ENCODE measurements at places on chromosomes 3 and 15.
A peak's percentile ranks its signal among the peaks of the same experiment; 100 is the strongest.

- DNase-seq: no peak
Observed at GRCh38 chr3:146803745-146804144, 198.6 kb upstream of the PLSCR5 start.

DNA sequence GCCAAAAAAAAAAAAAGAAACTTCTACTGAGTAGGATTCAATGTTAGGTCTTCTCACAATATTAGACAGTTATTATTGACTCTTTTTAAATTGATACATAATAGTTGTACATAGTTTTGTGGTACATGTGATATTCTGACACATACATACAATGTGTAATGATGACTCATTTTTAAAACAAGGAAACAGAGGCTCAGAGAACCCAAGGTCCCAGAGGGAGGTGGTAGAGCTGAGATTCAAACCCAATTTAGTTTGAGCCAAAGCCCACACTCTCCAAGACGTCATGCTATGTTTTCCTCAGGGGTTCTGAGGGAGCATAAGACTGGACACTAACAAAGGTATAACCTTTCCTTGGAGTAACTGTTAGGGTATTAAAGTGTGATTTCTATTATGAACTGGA, 40.6 kb downstream of the MYO5C start:
- DNase-seq: no peak

DNA sequence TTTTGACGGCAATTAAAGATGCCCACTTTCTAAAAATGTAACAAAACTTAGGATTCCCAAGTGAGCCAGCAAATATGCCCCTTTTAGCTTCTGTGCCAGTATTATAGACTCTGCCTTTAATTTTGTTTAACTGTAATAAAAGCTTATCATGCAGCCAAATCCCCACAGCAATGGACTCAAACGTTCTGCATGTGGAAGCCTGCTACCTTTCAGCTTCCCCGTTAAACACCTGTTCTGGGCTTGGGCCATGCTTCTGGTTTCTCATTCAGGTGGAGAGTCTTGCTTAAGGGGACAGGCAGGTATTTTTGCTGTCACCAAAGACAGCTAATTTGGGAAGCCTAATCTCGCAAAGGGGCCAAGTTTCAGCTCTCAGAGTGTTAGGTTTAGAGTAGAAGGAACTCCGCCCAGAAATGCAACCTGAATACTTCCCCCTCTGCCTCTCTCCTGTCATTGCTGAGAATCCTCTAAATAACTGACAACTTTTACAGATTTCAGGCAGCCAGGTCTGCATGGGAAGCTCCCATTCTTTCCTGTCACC, 399.4 kb upstream of the ATP11B start:
- no peak for DNase-seq

DNA sequence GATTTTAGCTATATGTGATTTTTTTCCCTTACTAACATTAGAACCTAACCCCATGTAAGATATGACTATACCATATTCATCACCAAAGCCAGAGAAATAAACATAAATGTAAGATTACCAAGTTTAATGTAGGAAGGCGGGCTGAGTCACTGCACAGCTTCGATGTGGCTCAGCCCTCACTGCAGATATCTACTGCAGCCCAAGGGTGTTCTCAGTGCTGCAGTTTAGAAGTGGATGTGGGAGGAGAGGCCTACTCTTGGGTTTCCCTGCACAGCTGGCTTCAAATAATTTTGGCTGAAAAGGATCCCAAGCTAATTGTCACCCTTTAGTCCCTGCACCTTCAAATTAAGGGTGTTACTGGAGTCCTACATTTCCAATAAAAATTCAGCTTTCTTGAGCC, 9.3 kb downstream of the ARPP19 start:
- DNase-seq: no peak

DNA sequence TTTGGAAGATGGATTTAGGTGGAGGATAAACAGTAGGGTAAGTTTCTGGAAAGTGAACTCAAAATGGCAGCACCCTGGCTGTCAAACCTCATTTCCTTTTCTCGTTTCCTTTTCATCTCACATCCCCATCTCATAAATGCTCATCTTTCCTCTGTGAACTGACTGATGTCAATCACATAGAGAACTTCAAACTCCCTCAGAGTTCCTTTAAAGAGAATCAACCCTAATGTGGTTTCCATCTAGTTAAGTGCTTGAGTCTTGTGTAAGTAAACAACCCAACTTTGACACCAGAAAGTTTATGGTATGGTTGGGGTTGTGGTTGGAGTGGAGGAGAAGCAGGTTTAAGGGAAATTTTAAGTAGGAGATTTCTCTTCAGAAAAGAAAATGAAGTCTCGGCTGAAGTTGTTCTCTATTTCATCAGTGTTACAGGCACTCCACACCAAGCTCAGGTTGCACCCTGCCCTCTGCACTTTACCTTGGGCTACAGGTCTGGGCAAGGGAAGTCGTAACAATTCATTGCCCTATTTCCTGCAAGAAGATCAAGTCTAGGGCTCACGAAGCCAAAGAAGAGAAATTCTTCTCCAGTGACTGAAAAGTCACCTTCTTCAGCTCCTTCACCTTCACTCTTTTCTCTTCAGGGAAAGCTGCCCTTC, 34.4 kb upstream of the TNIK start:
- no peak for DNase-seq

GRCh38 chr3:17035033-17035432, 150.3 kb downstream of the PLCL2 start:
- DNase-seq: no peak

GRCh38 chr3:195226445-195226844, 44.5 kb downstream of the XXYLT1 start:
- DNase-seq: peak; percentile 39

GRCh38 chr3:149753717-149754116, 1.4 kb upstream of the COMMD2 start:
- no peak for DNase-seq

- DNase-seq: no peak
Observed at GRCh38 chr15:53203454-53203853, 413.3 kb upstream of the ONECUT1 start.

GRCh38 chr3:170572665-170573253, 13.1 kb downstream of the SLC7A14 start:
- DNase-seq: no peak

GRCh38 chr15:28060005-28060404, 39.1 kb downstream of the OCA2 start:
- DNase-seq: no peak

DNA sequence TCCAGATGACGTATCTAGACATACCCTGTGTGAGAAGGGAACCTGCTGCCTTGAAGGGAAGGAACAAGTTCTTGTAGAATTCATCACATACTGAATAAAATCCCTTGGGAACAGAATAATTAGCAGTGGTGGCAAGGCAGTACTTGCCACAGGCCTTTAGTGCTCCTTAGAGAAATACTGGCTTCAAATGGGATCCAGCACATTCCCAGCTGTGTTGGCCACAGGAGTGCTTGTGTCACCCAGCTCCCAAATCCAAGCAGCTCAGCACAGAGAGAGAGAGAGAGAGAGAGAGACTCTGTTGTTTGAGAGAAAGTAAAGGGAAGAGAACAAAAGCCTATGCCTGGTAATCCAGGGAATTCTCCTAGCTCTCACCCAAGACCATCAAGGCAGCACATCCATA, 969.0 kb upstream of the ALCAM start:
- DNase-seq: no peak

GRCh38 chr3:100044369-100044768, 69.9 kb downstream of the FILIP1L start:
- no peak for DNase-seq

GRCh38 chr3:25468866-25469319, 40.8 kb downstream of the RARB start:
- DNase-seq: peak; percentile 89

- DNase-seq: no peak
Observed at GRCh38 chr3:44021651-44022594, 219.8 kb upstream of the TOPAZ1 start.

DNA sequence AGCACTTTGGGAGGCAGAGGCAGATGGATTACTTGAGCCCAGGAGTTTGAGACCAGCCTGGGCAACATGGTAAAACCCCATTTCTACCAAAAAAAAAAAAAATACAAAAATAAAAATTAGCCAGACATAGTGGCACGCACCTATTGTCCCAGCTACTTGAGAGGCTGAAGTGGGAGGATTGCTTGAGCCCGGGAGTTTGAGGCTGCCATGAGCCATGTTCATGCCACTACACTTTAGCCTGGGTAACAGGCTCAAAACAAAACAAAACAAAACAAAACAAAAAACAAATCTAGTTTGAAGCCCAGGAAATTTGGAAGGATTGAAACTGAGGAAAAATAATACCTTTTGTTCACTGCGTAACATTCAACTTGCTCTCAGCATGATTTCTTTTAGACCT, 16.6 kb downstream of the TMOD3 start:
- DNase-seq: no peak

- DNase-seq: no peak
Observed at GRCh38 chr15:34953851-34954250, 15.7 kb downstream of the AQR start.

DNA sequence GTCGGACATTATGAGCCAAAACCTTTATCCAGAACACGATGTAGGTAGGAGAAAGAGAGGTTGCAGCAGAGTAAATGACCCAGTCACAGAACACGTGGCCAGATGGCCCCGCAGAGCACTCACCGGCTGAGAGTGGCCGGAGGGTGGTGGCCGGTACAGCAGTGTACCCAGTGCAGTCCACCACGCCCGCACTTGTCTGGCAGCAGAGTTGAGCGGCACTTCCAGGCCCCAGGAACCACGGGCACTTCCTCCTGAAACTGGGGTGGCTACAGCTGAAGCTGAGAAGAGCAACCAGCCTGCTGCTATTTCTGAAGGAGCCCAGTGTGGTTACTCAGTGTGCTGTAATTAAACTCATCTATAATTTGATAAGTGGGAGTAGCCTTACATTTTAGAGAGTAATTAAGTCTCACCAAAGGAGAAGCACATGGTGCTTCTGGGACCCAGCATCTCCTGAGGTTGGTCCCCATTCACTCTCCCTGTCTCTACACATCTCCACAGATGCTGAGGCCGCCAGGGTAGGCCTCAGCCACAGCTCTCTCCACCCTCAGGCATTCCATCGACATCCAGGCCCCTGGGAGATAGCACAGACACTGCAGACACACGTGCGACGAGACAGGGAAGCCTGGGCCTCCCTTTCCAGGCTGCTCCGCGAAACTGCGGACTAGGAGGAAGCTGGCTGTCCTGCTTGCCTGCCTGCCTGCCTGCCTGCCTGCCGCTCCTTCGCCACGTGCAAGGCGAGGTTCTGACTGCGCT, 49.8 kb downstream of the BDH1 start:
- no peak for DNase-seq

DNA sequence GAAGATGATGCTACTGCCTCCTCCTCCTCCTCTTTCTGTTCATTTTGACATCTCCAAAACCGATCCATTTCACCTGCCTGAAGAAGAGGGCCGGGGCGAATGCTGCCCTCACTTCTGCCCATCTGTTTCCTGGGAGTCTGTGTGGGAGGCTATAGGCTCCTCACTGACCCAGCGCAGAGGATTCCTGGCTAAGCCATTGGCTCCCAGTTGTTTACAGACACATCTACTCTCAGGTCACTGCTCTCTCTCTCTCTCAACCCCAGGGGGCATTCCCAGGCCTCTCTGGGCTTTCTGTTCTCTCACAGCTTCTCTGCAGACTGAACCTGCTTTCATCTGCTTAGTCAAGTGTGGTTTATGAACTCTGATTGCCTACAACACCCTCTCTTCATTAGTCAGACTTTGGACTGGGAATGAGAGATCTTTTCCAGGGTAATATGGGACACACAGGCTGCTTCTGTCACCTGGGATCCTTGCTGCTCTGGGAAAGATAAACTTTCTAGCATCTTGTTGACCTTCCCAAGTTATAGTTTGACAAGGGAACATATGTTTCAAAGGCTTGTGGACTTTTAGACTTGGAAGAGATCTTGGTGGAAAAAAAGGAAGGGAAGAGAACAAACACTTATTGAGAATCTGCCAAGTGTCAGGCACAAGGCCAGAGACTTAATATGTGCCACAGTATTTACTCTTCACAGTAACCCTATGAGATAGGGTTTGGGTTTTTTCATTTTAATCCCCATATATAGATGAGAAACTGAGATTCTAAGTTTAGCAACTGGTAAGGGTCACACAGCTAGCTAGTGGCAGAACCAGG, 30.2 kb upstream of the USP3 start:
- no peak for DNase-seq

DNA sequence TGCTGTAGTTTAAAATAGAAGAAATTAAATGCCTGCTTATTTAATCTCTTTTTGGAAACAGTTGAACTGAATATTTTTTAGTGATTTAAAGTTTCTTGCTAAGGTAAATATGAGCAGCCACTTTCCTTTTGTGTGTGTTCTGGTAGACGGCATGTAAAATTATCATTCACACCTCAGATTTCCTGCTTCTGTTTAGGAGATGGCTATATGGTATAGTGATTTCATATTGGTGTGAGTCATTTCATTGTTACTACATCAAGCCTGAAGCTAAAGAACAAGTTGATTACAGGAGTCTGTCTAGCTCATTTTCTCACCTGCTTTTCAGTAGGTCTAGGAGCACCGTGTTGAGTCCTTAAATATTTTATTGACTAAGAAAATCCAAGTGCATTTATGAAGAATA, 2.2 kb downstream of the LRCH3 start:
- no peak for DNase-seq

DNA sequence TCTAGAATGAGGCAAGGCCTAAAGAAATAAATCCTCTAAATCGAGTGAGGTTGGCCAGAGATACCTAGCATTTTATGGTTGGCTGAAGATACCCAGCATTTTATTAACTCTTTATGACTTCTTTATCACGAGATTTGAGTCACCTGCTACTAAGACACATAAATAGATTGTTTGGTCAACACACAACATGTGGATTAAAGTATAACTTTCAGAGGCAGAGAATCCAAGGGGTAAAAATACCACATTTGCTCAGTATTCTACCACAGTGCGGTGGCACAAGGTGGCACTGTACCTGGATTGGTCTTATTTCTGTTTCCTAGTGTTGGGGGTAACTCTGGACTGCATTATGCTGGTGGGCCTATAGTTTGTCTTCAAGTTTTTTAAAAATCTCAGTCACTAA, 27.0 kb upstream of the VILL start:
- DNase-seq: no peak

Data from sigmoid colon (tissue), 7 donors.